ENCODE measurements at places on chromosomes 12 and 14.

GRCh38 chr12:80064269-80064668 is 35.1 kb upstream of the OTOGL start:
- no peak for DNase-seq

- no peak for DNase-seq
Measured at GRCh38 chr14:38405851-38406635, 150.2 kb upstream of the CLEC14A start.

DNA sequence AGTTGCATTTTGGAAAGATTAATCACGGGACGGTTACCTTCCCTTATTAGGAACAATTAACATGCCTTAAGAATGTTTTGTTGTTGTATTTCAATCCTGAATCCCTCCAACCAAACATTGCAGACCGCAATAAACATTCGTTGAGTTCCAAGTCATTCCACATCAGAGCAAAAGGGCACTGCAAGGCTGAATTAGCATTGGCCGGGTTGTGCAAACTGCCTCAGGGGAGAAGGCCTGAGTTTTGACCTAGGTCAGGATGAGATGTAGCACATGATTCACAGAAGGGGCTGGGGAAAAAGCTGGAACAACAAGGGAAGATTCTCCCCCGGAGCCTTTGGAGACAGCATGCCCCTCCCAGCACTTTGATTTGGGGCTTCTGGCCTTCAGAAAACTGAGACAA is 82.1 kb upstream of the BDKRB2 start:
- no peak for DNase-seq

DNA sequence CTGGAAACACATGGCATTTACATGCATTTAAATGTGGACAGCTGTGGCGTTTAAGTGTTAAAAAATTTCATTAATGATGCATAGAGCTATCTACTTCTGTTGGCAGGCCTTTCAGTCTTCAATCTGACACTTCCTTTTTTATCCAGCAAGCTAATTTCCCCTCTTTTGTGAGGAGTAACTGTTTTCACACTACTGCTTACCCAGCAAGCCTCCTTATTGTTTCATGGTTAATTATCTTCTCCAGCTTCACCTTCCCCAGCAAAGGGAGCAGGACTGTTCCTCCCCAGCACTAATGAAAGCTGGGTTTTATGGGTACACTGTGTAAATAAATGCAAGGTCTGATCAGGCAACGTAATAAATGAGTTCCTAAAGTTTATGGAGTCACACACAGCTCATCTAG is 129.4 kb upstream of the NPAS3 start:
- DNase-seq = no peak

- peak; percentile 47 for DNase-seq
Measured at GRCh38 chr14:35333797-35334743, 41.9 kb downstream of the PSMA6 start.

GRCh38 chr12:109759595-109759994 is 46.0 kb downstream of the FAM222A start:
- DNase-seq = no peak

- DNase-seq = no peak
Measured at GRCh38 chr12:110458756-110459155, 8.6 kb upstream of the ARPC3 start.

- DNase-seq = peak; percentile 95
Measured at GRCh38 chr12:120237360-120238171, 28.0 kb downstream of the PXN start.

DNA sequence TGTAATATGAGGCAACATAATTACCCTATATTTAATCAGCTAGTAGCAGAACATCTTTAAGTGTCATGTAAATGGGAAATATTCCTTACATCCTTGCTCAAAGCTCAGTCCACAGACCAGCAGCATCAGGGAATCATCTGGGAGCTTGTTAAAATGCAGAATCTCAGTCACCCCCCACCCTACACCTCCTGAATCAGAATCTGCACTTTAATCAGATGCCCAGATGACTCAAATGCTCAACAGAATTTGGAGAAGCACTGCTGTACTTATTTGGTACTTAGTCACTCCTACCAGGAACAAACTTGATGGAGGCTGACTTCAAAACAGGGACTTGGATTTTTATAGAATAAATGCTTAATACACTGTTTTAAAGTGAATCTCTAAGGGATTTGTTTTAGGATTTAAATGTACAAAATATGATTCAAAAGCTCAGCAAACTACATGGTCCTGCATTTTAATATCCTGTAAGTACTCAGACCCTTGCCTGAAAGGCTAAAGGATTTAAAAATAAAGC is 96.5 kb downstream of the ARMH4 start:
- DNase-seq = no peak

DNA sequence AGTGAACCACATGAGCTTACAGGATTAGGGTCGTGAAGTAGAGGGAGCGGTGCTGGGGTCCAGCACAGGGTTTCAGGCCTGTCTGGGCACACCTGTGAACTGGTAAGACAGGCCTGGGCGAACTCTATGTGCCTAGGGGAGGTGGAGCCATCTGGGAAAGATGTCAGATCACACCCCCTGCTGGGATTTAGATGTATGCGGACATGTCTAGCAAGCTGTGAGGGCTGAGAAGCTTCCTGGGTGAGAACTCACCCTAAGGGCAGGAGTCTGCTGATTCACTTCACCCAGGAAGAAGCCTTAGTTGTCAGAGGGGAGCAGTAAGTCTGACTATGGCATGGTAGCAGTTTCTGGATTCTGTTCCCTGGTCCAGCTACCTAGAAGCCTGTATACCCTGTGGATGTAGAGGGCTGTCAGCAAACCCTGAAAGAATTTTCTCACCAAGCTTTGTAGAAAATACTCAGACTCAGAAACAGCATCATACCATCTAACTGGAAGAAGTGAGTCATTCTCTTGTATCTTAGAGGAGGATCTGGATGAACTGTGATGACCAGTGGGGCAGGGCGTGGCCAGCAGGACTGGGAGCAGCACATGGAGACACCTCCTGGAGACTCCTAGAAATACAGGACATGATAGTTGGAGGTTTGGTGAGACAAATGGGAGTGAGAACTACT is 11.2 kb upstream of the PYGL start:
- DNase-seq = peak; percentile 90

- DNase-seq = peak; percentile 34
Measured at GRCh38 chr12:27573972-27574371, 50.0 kb downstream of the PPFIBP1 start.

GRCh38 chr12:104059963-104060362 is 4.4 kb upstream of the HCFC2 start:
- no peak for DNase-seq

- peak; percentile 87 for DNase-seq
Measured at GRCh38 chr12:12008931-12009611, 61.7 kb upstream of the BCL2L14 start.

DNA sequence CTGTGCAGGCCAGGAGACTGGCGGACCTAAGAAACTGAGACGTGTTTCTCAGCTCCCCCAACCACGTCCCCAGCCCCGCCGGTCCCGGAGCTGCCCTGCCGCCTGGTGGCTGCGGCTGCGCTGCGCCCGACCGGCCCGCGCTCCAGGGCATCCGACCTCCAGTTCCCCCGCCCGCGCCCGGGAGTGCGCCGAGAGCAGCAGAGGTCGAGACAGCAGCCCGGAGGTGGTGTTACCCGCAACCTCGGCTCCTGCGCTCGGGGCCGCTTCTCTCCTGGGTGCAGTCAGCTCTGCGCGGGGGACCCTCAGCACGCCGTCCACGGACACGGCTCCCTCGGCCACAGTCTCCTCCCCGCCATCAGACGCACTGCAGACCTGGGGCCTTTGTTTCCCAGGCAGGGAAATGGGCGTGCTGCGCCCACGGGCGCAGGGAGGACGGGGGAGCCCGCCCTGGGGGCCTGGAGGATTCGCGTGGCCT is 21.6 kb upstream of the GPR132 start:
- DNase-seq = peak; percentile 96

GRCh38 chr12:110932046-110932445 is 11.7 kb upstream of the MYL2 start:
- DNase-seq = no peak

DNA sequence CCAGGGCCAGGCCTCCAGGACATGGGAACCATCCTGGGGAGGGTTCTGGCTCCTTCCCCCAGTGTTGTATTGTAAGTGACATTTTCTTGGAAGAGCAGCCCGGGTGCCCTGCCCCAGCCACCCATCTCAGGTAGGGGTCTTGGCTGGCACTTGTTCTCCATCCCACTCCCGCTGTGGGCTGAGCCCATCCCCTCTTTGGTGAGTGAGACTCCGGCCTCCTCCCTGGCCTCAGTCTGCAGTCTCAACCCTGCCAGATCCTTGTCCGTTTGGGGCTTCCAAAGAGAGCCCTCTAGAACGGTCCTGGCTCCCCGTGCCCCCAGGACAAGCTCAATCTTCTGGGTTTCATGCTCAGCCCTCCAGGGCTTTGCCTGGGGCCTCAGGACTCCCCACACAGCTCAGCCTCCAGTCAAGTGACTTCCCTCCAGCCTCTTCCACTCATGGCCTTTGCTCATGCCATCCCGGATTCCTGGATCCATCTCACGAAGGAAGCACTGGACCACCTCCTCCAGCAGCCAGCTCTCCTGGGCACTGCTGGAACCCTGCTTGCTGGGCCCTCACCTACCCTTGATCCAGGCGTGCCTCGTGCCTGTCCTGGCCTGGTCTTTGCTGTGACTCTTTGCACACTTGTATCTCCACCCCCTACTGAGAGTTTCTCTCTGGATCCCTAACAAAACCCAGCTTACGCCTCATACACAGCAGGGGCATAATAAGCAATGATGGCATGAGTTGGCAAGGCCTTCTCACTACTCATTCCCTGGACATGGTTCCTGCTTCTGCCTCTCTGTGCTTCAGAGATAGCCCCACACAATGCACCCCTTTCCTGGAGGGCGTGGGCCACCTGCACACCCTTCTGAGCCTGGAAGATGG is 297.4 kb upstream of the RTL1 start:
- no peak for DNase-seq

GRCh38 chr12:83574142-83574541 is 887.4 kb downstream of the TMTC2 start:
- DNase-seq = no peak

GRCh38 chr14:69451941-69452340 is 32.6 kb upstream of the PLEKHD1 start:
- DNase-seq = no peak

DNA sequence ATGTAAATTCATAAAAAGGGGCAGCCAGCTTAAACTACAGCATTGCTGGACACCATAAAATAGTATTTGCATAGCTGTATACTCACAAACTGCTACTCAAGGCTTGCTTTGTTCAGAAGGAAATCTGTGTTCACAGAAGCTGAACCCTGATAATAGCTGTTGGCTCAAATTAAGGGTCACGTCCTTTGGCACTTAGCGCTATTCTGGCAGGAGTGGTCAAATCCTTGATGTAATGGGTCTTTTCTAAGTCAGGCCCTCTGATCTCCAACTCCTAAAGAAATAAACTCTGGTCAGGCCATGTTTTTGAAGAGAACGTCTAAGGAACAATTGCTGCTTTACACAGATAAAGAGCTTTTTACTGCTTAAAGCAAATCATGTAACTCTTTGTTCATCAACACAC is 12.8 kb upstream of the PSMA6 start:
- DNase-seq = no peak

DNA sequence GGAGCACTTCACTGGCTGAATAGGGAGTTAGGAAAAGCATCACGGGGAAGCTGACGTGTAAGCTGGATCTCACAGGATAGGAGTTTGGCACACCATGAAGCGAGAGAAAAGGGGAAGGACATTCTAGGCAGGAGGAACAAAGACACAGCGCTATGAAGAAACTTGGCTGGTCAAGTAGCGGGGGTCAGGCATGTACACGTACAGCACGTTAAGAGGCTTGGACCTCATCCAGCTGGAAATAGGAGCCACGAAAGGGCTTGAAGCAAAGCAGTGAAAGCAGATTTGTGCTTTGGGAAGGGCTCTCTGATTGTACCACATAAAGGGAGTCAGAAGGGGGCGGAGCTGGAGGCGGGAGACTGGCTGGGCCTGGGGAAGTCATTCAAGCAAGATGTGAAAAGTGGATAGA is 19.6 kb upstream of the GALNT8 start:
- no peak for DNase-seq

DNA sequence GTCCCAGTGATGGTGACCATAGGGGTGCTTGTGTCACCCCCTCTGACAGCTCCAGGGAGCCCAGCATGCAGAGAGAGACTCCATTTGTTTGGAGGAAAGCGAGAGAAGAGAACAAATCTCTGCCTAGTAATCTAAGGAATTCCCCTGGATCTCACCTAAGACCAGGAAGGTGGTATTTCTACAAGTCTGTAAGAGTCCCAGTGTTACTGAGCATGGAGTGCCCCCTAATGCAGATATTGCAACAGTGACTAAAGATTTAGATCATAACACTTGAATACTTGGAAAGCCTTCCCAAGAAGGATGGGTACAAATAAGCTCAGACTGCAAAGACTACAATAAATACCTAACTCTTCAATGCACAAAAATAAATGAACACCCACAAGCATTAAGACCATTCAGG is 360.4 kb upstream of the GARIN6 start:
- DNase-seq = no peak

DNA sequence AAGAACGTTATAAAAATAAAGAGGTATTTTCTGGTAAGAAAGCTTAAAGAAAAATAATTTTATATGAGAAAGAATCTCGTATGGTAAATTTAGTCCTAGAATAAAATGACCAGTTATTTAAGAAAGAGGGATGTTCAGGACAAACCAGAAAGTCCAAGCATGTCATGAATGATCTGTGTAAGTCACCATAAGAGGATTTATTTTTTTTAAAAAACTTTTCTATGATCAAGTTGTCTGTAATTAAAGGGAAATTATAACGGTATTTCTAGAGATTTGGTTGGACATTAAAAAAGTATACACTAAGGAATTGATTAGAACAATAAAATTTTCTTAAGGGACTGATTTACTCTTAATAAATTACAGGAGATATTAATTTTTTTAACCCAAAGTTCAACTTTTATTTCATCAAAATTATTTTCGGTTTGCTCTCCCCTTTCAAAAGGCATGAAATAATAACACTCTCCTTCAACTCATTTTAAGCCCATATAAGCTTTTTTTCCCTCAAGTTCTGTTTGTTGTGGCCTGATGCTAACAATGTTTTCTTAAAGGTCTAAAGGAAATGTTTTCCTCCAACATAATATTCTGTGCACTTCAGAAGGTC is 49.9 kb upstream of the CPSF6 start:
- no peak for DNase-seq

GRCh38 chr14:80627745-80628144 is 313.8 kb downstream of the CEP128 start:
- DNase-seq = no peak

DNA sequence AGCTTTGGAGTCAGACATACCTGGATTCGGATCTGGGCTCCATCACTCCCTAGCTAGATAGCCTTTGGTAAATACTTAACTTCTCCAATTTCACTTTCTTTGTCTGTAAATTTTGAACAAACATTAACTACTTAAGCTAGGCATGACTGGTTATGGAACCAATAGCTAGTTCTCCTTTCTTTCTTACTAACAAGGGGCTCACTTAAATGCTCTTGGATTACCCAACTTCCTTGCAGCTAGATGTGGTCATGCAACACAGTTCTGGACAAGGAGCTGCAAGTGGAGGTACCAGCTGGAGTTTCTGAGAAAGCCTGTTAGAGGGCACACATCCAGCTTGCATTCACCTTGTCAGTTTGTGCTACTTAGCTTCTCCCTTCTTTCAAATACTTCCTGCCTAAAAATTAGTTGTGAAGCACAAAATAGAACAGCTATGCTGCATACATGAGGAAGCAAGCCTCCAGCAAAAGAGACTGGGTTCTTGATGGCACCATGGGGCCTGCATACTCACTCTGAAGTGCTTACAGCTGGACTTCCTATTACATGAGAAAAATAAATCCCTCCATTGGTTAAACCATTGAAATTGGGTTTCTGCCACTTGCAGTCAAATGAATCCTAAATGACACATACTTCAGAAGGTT is 210.1 kb upstream of the EEA1 start:
- DNase-seq = peak; percentile 87
